ENCODE measurements at places on chromosomes 6 and 20.

- ATAC-seq: no peak
Measured at GRCh38 chr20:18488301-18488700, 8.7 kb downstream of the RBBP9 start.

DNA sequence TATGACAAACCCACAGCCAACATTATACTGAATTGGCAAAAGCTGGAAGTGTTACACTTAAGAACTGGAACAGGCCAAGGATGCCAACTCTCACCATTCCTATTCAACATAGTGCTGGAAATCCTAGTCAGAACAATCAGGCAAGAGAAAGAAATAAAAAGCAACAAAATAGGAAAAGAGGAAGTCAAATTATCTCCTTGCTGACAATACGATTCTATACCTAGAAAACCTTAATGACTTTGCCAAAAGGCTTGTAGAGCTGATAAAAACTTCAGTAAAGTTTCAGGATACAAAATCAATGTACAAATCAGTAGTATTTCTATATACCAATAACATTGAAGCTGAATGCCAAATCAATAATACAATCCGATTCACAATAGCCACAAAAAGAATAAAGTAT lies 32.4 kb downstream of the OR5V1 start:
- no peak for ATAC-seq

DNA sequence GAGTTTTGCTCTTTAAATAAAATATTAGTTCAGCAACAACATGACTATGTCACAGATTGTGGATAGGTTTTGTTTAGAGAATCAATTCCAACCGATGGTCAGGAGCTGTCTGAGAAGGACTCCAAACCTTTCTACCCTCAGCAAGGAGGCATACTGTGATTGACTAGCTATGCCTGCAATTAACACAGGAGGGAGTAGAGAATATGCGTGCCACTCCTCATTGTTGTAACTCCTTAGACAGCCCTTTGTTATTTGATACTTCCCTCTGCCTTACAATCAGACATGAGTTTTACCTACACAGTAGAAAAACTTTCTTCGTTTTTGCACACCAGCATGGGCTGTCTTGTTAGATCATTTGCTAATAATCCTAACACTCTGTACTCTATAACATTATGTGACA lies 796.5 kb downstream of the PRIM2 start:
- no peak for ATAC-seq

DNA sequence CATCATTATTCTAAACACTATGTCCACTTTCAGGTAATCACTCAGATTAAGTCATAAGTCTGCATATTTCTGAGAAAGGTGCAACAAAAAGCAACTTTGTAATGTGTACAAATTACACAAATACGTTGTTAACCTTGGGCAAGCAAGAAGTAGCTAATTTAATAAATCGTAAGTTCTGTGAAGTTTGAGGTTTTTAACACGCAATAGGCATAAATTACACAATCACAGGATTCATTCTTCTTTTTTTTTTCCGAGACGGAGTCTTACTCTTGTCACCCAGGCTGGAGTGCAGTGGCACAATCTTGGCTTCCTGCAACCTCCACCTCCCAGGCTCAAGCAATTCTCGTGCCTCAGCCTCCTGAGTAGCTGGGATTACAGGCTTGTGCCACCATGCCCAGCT lies 57.2 kb upstream of the F13A1 start:
- ATAC-seq: no peak

GRCh38 chr6:136734977-136735376 lies 57.3 kb downstream of the MAP3K5 start:
- ATAC-seq: no peak

- peak; percentile 97 for ATAC-seq
Measured at GRCh38 chr20:33704197-33704924, 15.7 kb downstream of the PXMP4 start.

DNA sequence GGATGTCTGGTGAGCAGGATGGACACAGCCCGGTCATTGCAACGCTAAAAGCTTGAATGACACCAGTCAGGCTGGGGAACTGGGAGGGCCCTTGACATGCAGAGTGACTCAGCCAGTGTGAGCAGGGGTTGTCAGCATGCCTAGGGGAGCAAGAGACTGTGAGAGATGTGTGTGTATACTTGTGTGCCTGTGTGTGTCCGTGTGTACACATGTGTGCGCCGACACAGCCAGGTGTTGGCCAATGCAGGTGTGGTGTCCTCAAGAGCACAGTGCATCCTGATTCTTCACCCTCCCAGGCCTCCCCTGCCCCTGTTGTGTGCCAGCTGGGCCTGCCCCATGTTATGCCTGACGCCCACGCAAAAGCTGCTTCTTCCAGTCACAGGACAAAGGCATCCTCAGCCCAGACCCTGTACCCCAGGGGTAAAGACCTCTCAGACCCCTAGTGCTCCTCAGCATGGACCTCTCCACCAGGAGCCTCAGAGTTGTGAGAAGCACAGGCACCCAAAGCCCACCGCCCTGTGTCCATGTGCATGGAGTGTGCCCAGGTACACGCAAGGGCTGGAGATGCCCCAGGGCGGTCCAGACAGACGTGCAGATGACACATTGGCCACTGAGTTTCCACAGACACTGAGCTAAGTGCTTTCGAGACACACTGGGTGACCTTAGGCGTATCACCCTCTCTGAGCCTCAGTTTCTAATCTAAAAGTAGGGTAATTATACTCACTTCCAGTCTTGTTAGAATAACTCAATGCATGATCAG lies 16.6 kb downstream of the NRSN2 start:
- ATAC-seq: peak; percentile 45

DNA sequence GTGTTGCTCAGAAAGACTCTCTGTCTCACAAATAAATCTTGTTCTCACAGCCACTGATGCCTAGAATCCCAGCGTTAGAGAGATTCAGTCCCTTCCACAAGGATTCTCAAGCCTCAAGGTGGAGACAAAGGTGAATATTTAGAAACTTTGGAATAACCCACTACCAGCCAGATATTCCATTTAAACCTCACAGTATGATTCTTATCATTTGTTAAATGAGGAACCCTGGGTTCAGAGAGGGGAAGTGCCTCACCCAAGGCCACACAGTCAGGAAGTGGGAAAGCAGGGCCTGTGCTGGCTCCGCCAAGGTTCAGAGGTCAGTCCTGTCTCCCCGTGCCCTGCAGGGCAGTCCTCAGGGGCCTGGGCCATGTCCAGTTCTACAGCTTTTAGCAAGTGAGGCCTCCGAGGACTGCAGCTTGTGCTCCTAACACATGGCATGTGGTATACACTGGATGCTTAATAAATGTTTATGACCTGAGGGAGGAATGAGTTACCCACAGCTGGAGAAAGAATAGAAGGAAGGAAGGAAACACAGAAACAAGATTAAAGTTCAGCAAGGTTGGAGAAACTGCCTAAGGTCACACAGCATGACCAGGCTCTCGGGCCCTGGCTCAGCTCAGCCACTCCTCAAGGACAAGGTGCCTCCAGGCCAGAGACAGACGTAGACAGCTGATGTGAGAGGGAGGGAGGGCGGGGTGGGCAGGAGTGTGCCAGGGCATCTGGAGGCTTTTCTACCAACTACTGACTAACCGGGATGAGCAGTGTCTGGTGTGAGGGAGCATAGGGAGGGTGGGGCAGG lies 3.9 kb upstream of the TGM2 start:
- ATAC-seq: no peak

DNA sequence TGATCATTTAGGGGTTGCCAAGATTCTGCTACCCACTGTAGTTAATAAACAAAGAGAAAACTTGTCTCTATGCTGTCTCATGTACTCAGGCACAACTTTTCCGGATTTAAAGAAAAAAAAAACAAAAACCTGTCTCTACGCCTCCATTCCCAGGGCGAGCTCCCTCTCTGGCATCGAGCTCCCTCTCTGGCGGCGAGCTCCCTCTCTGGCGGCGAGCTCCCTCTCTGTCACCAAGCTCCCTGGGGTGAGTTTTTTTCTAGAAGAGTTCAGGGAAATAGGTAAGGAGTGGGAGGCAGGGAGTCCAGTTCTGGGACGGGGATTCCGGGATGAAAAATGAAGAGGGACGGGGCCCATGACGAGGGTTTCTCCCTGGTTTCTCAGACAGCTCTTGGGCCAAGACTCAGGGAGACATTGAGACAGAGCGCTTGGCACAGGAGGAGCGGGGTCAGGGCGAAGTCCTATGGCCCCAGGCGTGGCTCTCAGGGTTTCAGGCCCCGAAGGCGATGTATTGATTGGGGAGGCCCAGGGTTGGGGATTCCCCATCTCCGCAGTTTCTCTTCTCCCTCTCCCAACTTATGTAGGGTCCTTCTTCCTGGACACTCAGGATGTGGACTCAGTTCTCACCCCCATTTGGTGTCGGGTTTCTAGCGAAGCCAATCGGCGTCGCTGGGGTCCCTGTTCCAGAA lies 16.5 kb upstream of the HLA-A start:
- no peak for ATAC-seq

GRCh38 chr6:150987371-150987828 lies 121.9 kb downstream of the MTHFD1L start:
- no peak for ATAC-seq

DNA sequence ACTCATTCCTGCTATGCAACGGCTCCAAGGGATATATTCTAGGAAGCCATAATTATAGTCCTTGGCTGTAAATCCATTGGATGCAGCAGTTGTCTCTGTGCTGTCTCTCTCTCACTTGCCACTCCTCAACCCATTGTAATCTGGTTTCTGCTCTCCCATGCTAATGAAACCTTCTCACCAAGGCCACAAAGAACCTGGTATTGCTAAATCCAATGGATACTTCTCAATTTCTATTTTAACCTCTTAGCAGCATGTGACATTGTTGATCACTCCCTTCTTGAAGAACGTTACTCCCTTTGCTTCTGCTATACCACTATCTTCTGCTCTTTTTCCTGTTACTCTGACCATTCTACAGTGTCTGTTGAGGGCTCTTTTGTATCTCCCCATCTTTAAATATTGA lies 39.8 kb upstream of the GCLC start:
- ATAC-seq: no peak

DNA sequence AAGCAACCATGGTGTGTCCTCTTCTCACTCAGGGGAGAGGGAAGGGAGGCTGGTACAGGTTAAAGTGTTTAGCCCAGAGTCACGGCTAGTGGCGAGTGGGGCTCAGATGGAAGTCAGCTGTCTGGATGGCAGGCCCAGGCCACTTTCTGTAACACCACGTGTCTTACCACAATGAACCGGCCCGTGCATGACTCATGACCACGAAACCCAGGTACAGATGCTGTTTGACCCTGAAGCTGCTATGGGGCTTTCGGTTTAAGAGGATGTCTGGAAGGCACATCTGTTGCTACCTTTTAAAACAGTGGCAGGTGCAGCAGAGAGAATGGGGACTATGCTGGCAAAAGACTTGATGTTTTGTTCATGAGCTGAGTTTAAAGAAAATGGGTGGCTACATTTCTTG lies 36.5 kb upstream of the MPC1 start:
- ATAC-seq: no peak

- ATAC-seq: no peak
Measured at GRCh38 chr6:53730767-53731166, 64.0 kb upstream of the LRRC1 start.

DNA sequence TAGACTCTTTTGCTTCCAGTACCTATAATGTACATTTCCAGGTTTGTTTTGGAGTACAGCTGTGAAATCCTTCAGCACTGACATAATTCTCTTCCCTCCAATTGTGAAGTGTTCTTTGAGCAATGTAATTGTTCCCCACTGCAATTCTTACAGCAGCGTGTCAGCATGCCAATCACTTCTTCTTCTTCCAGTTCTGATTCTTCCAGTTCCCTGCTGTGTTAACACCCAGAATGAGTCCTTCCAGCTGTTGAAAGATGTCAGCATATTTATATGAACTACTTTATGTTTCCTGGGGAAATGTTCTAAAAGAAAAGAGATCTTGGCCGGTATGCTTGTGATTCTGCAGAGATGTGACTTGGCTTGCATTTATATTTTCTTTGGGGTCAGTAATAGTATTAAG lies 213.9 kb downstream of the UNC5CL start:
- peak; percentile 24 for ATAC-seq

DNA sequence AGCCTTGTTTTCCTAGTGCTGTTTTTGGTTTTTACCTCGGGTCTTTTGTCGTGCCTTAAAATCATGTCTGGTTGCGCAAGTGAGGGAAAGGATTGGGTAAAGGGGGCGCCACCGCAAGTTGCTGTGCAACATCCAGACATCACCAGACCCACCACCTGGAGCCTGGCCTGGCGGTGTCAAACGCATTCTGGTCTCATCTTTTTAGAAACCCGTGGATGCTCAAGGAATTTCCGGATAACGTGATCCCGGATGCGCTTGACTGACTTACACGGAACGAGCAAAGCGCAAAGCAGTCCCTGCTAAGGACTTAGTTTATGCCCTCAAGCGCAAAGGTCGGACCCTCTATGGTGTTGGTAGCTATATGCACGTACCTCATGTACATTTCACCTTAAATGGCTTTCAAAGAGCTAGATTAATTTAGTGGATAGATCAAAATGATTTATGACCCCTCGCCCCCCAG lies 105.2 kb downstream of the OR2B2 start:
- peak; percentile 2 for ATAC-seq

DNA sequence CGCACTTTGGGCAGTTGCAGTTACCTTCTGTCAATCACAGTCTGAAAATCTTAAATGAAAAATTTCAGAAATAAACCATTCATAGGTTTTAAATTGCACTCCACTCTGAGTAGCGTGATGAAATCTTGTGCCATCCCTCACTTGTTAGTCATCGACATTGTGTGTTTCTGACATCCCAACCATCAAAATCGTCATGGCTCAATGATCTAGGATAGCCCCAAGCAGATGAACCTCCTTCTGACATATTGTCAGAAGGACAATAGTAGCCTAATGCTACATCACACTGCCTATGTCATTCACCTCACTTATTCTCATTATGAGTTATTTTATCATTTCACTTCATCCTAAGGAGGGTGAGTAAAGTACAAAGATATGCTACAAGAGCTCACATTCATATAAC lies 284.8 kb downstream of the PTPRK start:
- no peak for ATAC-seq

DNA sequence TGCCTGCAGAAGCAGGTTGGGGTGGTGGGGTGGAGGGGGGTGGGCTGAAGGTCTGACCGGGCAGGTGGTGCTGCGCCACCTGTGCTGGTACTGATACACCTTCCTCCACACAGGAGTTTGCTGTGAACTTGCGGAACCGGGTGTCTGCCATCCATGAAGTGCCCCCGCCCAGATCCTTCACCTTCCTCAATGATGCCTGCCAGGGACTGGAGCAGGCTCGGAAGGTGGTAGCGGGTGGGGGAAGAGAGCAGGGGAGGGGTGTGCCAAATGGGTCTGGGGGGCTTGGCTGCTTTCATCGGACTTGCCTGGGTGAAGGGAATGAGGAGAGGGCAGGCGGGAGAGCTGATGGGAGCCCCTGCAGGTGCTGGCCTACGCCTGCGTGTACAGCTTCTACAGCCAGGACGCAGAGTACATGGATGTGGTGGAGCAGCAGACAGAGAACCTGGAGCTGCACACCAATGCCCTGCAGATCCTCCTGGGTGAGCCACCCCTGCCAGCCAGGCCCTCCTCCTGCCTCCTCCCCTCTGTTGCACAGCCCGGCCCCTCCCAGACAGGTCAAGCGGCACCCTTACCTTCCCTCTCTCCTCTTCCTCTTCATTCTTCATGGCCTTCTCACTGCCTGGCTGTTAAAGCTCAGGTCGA lies 6.7 kb downstream of the DNPH1 start:
- no peak for ATAC-seq

- no peak for ATAC-seq
Measured at GRCh38 chr6:21256197-21256596, 337.4 kb upstream of the SOX4 start.

GRCh38 chr20:7859356-7859802 lies 80.9 kb downstream of the HAO1 start:
- no peak for ATAC-seq

Measured in motor neuron (in vitro differentiated cells).